Mucosa of gallbladder (tissue), 1 donor: ENCODE measurements at places on chromosomes 7 and 10. TPM values are rescaled to one million over a fixed set of nuclear protein-coding genes. Genes with fewer than 3 reads are reported as not detected.

DNA sequence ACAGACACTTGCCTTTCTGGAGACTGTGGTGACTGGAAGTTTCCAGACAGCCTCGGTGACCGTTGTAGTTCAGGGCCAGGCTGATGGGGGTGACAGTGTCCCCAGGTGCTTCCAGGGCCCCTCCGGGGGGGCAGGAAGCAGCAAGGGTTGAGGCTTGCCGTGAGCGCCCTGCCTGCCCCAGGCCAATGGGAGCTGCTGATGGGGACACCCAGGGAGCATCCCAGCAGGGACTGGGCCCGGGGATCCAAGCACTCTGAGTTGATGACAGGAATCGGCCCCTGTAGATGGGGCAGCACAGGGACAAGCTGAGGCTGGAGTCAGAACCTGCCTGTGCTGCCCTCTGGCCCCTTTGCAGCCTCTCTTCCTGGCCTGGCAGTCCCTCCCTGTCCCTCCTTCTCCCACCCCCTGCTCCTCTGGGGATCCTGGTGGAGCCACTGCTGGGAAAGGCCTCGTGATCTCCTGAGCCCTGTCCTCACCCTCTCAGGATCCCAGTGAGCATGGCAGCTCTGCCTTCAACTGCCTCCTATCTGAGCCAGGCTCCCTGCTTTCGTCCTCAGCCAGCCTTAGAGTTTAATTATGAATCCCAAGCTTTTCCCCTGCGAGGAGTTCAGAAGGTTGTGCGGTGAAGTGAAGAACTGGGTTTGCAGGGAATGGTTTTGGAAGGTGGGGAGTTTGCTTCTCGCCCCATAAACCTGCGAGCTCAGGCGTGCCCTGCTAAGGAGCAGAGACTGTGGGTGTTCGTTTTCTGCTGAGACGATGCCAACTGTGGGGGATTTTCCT lies 84.7 kb downstream of the ADCY1 start:
- no peak for DNase-seq

ELN gene
- 70.3 TPM for total RNA-seq

- DNase-seq, result no peak
Measured at GRCh38 chr10:44899450-44900080, 11.6 kb upstream of the TMEM72 start.

DNA sequence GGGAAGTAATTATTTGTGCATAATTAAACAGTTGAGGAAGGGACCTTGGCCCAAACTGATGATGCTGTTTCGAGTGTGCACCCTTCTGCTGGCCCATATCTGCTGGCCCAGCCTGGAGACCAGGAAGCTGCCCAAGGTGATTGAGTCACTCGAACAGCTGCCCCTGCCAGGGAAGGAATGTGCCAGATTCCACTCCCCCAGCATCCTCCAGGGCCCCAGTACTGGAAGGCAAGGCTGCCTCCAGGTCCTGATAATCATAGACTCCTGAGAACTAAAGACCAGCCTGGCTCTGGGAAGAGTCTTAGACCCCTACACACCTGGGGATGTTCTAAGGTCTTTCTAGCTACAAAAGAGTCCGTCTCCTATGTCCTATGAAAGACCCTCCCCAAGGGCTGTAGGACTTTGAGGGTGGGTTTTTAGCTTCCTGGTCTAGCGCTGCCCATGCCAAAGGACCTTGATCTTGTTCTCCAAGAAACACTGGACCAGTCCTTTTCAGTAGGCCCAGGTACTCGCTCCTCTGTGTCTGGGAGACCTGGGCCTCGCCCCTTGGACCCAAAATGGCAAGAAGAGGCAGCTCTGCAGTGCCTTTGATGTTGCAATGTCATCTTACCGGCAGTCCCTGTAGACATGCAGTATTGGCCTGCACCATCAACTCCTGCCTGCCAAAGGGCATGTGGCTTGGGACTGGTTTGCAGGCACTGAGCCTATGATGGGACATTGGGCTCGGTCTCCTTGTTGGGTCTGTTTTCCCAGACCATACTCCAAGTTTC lies 103.2 kb upstream of the GPR26 start:
- DNase-seq, result no peak

- DNase-seq, result no peak
Measured at GRCh38 chr10:112213098-112213823, 29.7 kb upstream of the GPAM start.

PNLIPRP2 gene
- total RNA-seq, result 1.2 TPM

DNA sequence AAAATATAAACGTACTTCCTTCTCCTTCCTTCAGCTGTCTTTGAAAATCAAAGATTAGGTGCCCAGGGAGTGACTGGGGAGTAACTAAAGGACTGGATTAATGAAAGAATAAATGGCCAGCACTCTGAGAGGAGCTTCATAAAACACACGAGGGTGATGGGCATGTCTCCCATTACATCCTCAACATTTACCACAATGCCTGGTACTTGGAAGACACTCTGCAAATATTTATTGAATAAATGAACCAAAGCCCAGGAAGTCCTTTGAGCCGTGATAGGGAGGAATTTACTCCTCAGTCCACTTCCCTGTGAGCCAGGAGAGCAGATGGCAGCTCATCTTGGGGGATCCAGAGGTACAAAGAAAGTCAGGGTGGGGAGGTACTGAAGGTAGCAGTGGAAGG lies 96.3 kb downstream of the RAB11FIP2 start:
- DNase-seq, result no peak
